ENCODE measurements at places on chromosomes 2 and 18. TPM values are rescaled to one million over a fixed set of nuclear protein-coding genes. Genes with fewer than 3 reads are reported as not detected.
A peak's percentile ranks its signal among the peaks of the same experiment; 100 is the strongest.

DNA sequence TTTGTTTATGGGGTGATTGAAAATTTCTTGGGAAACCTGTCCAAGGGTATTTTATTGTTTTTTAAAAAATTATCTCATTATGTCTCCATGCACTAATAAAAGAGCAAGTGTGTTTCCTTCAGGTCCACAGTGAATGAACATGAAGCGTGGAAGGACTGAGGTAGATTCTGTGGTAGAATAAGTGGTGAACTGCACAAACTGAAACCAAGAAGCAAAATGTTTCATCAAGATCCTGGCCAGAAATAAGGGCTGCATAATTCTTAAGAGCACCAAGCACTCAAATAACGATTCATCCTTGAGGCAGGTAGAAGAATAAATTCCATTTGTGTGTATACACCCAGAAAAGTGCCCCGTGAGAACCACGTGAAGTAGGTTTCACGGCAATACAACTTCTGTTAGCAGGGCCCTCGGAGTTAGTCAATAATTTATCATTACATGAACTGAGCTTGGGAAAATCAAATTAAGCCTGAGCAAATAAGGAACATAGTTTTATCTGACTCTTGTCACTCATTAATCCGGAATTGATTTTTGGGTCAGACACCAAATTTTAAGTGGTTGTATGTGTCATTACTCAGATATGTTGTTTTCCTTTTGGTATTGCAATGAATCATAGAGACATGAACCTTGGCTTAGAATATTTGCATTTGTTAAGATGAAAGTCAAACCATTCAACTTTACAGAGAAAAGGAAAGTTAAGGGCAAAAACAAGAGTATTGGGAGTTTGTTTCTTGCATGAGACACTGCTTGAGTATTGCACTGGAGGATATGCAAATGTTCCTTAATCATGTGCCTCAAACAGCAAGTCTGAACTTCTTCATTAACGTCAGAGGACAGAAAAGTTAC lies 472.6 kb upstream of the NETO1 start:
- DNase-seq, result no peak

- DNase-seq, result peak; percentile 77
Observed at GRCh38 chr2:42101206-42102023, 53.6 kb downstream of the PKDCC start.

DNA sequence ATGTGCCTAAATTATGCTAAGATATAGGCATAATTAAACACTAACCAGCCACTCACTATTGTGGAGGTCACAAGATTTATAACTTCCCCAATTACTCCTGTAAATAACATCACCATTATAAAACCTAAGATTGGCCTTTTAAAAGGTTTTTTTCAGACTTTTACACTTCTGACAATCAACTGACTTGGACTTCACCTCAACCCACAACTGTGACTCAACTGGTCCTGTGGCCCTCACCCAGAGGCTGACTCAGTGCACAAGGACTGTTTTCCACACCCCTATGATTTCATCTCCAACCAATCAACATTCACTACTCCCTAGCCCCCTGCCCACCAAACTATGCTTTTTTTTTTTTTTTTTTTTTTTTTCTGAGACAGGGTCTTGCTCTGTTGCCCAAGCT lies 11.6 kb downstream of the TTR start:
- DNase-seq, result no peak

Gene MERTK
- total RNA-seq, result 11.0 TPM

DNA sequence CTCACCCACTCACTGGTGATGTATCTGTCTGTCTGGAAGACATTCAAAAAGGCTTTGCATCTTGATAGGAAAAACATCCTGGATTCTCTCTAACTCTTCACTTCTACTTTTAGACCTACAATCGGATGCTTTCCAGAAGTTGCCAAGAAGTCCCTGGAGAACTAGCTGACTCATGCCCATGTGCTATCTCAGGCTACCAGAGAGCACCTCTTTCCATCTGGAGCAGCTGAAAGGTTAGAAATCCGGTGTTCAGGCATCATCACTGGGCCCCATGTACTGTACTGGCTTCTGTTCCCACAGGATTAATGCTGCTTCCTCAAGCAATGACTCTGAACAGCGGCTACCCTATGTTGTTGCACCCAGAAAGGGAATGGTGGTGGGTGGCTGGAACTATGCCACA lies 259.0 kb downstream of the NBAS start:
- DNase-seq, result no peak

Gene SPP2
- not detected for total RNA-seq

Gene COL3A1
- total RNA-seq, result 343 TPM

GRCh38 chr2:124025891-124026434 lies 876 bp downstream of the CNTNAP5 start:
- no peak for DNase-seq

Gene UGT1A5
- not detected for total RNA-seq

GRCh38 chr2:216057688-216058193 lies 23.9 kb downstream of the PECR start:
- DNase-seq, result no peak

GRCh38 chr2:105786231-105787230 lies 41.8 kb downstream of the NCK2 start:
- no peak for DNase-seq

Gene CLEC4F
- not detected for total RNA-seq

Gene TMEM237
- total RNA-seq, result 17.9 TPM

- DNase-seq, result no peak
Observed at GRCh38 chr18:33123862-33124518, 316.5 kb downstream of the CCDC178 start.

DNA sequence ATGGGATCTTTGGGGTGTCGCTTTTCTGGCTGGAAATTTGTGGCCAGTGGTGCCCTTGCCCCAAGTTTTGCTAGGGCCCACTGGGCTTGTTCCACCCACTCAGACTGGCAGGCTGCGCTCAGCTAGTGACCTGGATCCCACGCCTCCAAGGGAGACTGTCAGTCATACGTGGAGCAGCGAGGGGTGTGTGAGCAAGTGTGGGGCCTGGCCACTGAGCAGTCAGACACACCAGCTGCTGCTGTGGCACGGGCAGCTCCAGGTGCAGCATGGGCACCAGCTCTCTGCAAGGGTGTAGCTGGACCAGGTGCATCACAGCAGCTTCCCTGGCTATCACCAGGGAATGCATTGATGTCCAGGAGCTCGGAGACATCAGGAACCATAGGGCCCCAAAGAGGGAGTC lies 327.0 kb downstream of the NR4A2 start:
- no peak for DNase-seq

DNA sequence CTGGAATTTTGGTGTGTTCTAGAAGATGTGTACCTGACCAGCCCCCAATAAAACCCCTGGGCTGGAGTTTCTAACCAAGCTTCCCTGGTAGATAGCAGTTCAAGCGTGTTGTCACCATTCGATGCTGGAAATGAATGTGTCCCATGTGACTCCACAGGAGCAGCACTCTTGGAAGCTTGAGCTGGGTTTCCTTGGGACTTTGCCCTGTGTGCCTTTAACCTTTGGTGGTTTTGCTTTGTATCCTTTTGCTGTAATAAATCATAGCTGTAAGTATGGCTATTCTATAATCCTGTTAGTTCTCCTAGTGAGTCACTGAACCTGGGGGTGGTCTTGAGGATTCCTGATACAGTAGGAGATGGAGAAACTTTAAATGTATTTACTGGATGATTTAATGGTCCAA lies 65.2 kb downstream of the KLHL14 start:
- DNase-seq, result no peak

- no peak for DNase-seq
Observed at GRCh38 chr18:35494251-35495220, 3.2 kb downstream of the INO80C start.

DNA sequence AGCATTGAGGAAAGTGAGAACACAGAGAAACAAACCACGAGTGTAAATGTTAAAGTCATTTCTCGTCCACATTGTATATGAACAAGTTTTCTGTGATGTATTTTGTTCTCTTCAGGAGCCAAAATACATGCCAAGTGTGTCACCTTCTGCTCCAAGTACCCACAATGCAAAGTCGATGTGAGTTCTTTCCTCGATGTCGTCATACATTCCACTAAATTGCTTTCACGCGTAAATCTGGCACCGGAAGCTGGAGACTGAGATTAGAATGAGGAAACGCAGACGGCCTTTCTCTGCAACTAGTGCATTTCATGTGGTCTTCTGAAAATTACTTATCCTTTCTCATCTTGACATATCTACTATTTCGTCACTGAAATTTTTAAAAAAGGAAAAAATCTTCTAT lies 118.5 kb upstream of the SALL3 start:
- DNase-seq, result peak; percentile 43

- no peak for DNase-seq
Observed at GRCh38 chr2:212845941-212846340, 305.5 kb downstream of the IKZF2 start.

GRCh38 chr2:134466141-134466540 lies 212.3 kb downstream of the MGAT5 start:
- no peak for DNase-seq

DNA sequence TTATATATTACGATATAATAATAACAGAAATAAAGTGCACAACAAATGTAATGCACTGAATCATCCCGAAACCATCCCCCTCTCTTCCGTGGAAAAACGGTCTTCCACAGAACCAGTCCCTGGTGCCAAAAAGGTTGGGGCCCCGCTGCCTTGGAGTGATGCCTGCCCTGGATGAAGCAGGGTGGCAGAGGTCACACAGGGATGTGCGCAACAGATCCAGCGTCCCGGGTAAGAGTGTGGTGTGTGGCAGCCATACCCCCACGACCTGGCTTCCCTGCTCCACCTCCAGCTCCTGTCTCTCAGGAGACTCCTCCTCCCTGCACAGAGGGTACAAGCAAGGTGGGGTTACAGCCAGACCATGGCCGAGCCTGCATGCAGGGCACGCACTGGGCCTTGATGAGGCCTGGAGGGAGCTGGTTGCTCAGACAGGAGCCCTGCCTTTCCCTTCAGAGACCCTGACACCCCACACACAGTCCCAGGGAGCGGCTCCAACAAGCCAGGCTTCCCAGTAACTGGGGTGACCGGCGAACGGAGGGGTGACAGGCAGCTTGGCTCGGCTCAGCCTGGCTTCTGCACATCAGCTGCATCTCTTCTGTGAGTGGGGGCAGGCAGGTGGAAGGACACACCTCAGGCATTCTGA lies 41.1 kb downstream of the TFCP2L1 start:
- DNase-seq, result no peak

Gene CD8A
- 2.0 TPM for total RNA-seq

- DNase-seq, result no peak
Observed at GRCh38 chr2:115520727-115521126, 1078.3 kb downstream of the DPP10 start.

GRCh38 chr2:106054880-106055655 lies 139.0 kb downstream of the UXS1 start:
- DNase-seq, result no peak

Gene TBC1D8
- total RNA-seq, result 42.3 TPM

DNA sequence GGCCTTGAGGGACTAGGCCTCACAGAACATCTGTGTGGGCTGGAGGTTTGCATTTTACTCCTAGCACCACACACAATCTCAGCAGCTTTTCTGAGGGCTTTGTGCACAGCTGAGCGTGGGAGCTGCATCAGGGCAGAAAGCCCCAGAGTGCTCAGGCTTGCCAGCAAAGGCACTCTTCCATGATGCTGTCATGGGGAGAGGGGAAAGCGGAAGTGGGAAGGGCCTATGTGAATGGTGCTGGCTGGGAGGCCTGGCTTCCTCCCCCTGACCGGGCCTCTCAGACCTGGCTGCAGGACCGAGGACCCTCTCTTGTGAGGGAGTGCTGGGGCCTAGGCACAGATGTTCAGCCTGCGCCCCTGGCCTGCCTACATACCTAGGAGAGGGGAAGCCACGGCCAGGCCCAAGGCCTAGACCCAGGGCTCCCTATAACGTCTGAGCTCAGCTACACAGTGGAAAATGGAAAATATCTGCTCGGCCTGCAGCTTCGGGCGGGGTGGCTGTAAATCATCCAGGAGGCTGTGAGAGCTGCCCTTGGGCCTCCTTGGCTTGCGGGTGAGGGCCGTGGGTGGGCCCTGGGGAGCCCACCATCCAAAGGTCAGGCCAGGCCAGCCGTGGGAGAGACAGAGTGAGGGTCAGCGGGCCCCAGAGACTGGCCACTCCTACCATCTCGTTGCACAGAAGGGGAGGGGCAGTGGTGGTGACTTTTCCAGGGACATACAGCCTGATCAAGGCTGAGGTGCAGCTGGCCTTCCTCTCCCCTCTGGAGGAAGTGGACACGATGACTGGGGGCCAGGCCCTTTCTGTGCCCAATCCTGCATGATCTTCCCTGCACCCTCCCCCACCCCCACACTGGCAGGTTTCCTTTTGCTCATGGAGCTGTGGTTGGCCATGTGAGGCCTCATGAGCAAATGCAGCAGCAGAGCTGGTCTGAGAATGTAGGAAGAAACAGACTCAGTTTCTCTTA lies 22.8 kb downstream of the GLI2 start:
- DNase-seq, result peak; percentile 90

DNA sequence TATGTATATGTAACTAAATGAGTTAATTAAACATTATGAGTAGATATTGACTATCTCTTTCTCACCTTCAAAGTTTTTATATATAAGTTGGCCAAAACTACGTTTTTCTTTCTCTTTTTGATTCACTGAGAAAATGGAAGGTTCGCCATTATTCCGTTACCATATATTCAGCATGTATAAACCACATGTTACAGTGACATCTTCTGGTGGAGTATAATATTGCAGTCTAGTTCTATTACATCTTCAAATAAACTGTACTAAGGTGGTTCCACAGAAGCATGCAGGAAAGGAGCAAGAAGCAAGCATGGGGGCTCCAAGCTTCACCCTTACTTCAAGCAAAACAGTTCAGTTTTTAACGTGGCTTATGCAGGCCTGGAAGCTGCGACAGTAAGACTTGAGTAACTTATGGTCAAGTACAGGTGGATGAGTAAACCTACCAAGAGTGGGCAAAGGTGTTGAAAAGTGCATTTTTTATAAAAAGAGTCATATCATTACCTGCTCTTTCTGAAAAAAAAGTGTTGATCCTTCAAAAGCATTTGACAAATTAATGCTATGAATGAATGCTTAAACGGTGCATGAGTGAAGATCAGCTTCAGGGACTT lies 129.8 kb upstream of the RAB6C start:
- no peak for DNase-seq

Gene ACADL
- 3.4 TPM for total RNA-seq
